NCI-H1694 (cell line): ENCODE measurements at places on chromosomes 1 and 21.

- DNase-seq = no peak
These were observed 19.0 kb upstream of the CD2 start for GRCh38 chr1:116735246-116735645.

GRCh38 chr1:39609618-39610331, 29.7 kb downstream of the HEYL start:
- DNase-seq = peak; percentile 98

DNA sequence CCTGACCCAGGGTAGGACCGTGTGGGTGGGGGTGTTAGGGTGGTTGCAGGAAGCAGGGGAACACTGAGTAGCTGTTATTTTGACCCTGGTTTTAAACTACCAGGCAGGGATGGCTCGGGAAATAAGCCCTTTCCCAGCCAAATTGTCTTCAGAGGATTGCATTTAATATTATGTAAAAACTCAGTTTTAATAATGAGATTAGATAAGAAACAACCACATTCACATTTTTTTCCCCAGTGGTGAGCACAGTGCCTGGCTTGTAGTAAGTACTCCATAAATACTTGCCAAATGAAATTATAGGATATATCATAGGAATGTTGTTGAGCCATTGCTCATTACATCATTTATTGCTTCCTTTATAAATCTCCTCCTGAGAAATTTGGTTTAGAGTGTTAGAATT, 3.1 kb upstream of the ACP6 start:
- DNase-seq = no peak

GRCh38 chr1:93078638-93078985, 471 bp upstream of the MTF2 start:
- DNase-seq = no peak

DNA sequence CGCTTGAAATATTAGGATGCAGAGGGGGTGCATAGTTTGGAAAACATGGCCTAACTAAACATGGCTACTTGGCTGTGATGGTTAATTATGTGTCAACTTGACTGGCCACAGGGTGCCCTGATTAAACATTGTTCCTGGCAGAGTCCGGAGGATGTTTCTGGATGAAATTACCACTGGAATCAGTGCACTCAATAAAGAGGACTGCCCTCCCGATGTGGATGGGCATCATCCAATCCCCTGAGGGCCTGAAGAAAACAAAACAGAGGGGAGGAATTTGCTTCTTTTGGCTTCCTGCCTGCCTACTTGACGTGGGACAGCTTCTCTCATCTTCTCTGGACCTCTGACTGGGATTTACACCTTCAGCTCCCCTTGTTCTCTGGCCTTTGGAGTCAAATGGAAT, 79.1 kb upstream of the KCNE2 start:
- no peak for DNase-seq

GRCh38 chr1:166083887-166084286, 82.9 kb downstream of the FAM78B start:
- DNase-seq = no peak

DNA sequence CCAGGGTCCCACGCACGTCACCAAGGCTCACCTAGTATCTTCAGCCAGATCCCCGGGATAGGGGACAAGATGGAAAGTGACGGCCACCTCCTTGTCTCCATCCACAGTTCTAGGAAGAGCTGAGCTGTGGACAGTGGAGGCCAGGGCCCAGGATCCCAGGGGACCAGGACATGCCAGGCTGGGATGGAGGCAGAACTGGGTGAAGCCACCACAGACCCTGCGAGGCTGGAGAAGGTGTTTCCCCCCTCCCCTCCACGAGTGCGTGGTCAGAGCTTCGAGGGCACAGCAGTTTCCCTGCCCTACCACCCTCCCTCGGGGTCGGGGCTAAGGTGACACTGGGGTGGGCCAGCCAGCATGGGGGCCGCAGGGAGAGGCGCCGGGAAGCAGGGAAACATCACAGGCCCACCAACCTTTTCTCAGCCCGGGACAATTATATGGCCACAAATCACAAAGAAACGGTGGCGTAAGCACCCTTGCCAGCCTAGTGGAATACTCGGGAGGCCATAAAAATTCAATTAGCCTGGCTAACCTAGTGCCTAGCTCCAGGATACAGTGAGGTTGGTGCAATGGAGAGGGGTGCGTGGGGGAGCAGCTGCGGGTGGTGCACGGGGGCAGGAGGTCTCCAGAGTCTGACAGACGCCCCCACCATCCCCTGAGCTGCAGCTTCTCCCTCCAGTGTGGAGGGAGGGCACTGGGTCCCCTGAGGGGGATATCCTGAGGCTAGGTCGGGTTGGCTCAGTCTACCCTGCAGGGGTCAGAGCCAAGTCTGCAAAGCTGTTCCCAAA, 13.4 kb downstream of the DRAXIN start:
- DNase-seq = no peak

GRCh38 chr1:27136236-27136551, 18.7 kb downstream of the SLC9A1 start:
- no peak for DNase-seq

DNA sequence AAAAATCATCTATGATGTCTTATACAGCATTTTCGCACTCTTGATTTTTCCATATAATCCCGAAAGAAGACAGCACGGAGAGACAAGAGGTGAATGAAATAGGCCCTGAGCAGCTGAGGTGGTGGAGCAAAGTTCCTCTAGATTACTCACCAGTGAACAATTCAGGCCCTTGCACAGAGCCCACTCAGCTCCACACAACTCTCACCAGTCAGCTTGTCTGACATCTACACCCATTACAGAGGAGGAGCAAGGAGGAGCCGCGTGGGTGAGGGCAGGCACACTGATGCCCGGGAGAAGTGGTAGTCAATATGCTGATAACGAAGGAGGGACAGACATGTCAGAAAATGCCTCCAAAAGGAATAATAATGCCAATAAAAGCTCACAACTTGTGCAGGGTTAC, 59.9 kb downstream of the DNM3 start:
- DNase-seq = no peak

DNA sequence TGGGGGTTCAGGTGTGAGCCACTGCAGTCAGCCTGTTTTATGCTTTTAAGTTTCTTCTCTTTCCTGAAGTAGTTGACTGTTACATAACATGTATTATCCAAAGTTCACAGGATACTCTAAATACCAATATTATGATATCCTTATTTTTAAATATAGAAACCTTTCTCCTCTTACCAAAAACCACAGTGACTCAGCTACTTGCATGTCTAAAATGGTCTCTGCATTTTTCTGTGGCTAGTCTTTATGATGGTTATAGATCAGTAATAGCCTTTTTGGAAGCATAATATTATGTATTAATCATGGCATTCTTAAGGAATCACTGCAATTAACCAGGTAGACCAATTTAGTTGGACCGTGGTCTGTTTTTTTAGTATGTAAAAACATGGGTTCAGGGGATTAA, 210.8 kb upstream of the CACYBP start:
- DNase-seq = no peak

- no peak for DNase-seq
These were observed 10.5 kb downstream of the CHRNB2 start for GRCh38 chr1:154578058-154578418.

DNA sequence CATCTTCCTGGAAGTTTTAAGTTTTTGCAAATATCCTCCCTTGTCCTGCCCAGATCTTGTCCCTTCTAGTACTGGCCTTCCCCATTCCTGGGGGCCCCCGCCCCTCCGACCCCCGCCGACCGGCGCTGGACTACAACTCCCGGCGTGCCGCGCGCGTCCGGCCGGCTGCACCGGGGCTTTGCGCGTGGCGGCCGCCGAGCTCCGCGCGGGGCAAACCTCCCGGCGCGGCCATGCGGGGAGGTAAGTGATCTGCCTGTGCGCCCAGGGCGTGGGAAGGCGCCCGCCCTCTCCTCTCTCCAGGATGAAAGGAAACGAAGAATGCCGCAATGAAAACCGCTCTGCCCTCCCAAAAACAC, 3.2 kb upstream of the SAMD13 start:
- DNase-seq = no peak

DNA sequence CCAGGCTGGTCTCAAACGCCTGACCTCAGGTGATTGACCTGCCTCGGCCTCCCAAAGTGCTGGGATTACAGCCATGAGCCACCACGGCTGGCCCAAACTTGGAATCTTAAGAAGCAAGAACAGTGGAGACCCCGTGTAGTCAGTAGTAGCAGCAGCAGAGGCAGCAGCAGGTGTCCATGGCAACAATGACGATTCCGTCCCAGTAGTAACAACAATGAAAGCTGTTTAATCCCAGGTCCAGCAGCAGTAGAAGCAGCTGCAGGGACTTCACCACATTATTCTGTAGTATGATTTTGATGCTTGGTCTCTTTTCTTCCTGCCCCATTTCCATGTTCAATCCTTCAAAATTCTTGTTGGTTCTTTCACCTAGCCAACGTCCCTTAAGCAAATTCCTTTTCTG, 69.6 kb upstream of the KCTD3 start:
- no peak for DNase-seq

GRCh38 chr21:38075833-38076587, 159.8 kb upstream of the KCNJ6 start:
- DNase-seq = no peak

DNA sequence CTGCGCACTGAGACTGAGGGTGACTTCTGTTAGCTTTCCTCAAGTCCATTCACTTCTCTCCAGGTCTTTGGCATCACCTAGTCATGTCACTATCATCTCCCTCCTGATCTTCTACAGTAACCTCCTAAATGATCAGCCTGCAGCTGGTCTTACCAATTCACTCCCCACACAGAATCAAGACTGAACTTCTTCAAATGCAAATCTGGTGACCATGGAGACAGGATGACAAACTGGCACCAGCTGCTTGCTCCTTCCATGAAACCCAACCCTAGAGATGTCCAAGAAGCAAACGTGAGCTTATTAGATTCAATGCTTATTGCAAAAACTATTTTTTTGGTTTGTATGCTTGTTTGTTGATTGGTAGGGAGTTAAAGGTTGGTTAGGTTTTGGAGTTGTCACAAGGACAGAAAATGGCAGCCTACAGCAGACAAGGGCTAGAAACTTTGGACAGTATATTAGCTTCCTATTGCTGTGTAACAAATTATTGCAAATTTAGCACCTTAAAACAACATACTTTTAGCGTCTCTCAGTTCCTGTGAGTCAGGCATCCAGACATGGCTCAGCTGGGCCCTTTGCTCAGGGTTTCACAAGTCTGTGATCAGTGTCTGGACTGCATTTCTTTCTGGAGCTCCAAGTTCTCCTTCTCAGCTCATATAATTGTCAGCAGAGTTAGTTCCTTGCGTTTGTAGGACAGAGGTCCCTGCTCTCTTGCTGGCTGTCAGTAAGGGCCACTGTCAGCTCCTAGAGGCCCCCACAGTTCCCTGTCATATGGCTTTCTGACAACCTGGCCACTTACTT, 53.3 kb upstream of the GJA8 start:
- DNase-seq = no peak

DNA sequence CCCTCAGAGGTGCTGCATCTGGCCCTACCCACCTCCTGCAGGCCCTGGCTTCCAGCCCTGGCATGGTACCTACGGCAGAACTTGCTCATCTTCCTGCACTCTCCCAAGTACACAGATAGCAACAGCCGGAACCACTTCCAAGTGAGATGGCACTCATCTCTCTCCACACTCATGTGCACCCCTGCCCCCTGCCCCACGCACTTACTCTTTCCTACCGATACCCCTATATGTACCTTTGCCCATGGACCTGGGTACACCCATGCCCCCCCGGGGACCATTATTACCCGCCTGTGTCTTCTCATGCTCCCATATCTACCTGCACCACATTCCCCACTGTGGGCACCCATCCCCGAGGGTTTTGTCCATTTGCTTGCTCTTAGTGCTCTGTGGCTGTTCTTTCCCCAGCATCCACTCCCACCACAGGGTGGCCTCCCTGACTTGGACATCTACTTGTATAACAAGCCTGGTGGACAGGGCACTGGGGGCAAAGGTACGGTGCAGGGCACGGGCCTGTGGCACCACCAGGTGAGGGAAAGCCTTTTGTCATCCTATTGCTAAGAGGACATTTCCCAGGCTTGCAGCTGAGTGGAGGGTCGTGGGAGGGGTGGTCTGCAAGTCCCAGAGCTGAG, 14.7 kb downstream of the HYI start:
- DNase-seq = no peak

GRCh38 chr1:88985032-88985431, 7.4 kb downstream of the KYAT3 start:
- no peak for DNase-seq

- DNase-seq = peak; percentile 26
These were observed 272.2 kb downstream of the VAV3 start for GRCh38 chr1:107692580-107693345.

DNA sequence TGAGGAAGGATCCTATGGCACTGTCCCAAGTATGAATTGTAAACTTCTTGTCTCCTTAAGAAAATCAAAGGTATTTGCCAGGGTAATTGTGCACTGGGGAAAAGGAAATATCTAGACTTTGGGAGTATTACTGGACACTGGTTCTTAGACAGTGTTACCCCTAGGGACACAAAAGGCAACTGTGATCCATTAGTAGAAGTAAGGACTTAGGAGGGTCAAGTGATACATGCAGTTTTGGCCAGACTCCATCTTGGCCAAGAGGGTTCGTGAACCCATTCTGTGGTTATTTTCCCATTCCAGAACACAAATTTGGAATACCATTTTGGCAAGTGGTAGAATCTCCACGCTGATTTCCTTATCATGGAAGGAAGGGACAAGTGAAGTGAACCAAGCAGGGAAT, 98.1 kb downstream of the TM2D1 start:
- no peak for DNase-seq

DNA sequence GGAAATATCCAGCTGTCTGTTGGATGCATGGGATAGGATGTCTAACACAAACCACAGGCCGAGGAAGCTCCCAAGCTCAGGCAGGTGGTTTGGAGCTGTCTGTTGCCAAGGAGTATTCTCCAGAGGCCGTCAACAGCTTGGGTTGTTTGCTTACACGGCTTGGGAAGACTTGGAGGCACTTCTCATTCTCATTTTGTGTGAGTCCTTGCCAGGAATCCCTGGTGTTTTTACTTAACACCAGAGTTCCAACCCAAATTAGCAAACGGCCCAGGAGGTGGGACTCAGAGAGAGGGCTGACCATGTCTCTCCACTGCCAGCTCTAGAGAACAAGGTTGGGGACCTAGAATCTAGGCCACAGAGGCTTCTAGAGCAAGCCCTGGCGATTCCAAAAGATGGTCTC, 72.7 kb upstream of the FAM20B start:
- peak; percentile 20 for DNase-seq

DNA sequence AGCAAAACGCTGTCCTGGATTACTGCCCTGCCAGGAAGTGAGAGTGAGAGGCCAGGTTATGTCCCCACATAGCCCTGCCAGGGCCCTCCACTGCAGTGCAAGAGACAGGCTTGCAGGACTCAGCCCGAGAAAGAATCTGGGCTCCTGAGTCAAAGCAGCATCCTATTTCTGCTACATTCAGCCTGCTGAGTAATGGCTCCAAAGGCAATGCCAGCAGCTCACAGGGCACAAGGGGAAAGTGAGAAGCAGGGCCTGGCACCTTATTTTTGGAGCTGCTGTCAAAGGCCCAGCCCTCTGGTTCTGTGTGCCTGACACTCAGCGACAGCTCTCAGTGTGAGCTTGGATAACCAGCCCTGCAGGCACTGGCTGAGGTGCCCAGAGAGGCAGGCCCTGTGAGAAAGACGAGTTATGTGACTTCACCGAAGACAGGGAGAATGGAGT, 83.9 kb downstream of the DTL start:
- no peak for DNase-seq

- DNase-seq = no peak
These were observed 544.1 kb downstream of the NEGR1 start for GRCh38 chr1:71738256-71738655.
